DMS53 (cell line): ENCODE measurements at places on chromosomes 3 and 15.

DNA sequence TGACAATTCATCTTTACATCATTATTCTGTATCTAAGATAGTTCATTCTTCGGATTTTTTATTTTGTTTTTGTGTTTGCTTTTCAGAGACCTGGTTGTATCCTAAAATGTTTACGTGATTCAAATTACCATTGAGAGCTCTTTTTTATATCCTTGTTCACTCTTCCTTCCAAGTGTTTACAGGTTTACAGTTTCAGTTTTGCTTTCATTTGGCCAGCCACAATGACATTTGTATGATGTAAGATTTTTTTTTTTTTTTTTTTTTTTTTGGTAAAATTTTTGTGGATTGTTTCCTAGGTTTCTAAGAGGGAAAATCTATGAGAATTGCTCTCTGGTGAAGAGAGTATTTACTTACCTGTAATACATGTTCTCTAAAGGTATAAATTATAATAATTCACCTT lies 55.0 kb downstream of the SETD5 start:
- no peak for DNase-seq

GRCh38 chr3:32313723-32314473 lies 75.4 kb downstream of the CMTM8 start:
- DNase-seq, result peak; percentile 44

DNA sequence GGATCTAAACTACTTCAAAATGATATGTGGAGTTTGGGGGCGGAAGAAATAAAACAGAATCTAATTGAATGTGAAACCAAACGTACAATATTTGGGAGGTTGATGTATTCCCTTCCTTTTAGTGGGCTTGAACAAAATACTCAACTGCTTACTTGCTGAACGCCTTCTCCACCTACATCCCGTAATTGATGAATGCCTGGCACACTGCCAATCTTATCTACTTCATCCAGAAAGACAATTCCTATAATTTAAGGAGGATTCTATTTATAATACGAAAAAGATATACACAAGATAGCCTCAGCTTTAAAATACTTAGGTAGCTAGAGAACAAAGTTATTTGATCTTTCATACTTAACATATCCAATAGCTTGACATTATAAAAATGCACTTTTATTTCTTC lies 23.1 kb upstream of the PDCD7 start:
- no peak for DNase-seq

GRCh38 chr3:172106989-172107388 lies 67.6 kb downstream of the FNDC3B start:
- DNase-seq, result no peak

- no peak for DNase-seq
These were observed 184.6 kb downstream of the CPNE4 start for GRCh38 chr3:131850223-131850622.

GRCh38 chr15:48085591-48085930 lies 35.2 kb upstream of the SLC24A5 start:
- DNase-seq, result no peak

GRCh38 chr15:29832709-29833108 lies 10.4 kb upstream of the TJP1 start:
- no peak for DNase-seq

GRCh38 chr3:47108546-47108945 lies 55.4 kb downstream of the SETD2 start:
- no peak for DNase-seq

DNA sequence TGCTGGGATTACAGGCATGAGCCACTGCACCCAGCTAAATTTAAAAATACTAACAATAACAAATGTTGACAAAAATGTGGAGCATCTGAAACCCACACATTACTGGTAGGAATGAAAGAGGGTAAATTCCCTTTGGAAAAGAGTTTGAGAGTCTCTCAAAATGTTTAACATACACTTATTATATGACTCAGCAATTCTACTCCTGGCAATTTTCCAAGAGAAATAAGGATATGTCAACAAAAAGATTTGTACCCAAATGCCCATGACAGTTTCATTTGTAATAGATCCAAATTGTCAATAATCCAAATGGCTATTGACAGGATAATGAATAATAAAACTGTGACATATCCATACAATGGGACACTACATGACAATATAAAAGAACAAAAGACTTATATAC lies 9.0 kb downstream of the HCLS1 start:
- peak; percentile 83 for DNase-seq

DNA sequence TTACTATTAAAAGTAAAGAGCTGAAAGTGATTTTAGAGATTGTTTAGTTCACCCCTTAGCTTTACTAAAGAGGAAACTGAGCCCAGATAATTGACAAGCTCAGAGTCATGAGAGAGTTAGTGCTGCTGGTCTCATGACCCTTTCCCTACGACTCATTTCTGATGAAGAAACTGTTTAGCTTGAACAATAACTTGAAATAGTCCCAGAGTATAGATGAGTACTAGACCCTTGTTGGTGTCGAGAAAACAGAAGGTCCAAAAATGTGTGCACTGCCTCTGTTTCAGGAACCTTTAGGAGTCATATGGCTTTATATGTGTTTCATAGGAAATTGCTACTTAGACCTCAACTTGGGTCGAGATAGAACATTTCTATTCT lies 58.2 kb downstream of the IL16 start:
- DNase-seq, result no peak

DNA sequence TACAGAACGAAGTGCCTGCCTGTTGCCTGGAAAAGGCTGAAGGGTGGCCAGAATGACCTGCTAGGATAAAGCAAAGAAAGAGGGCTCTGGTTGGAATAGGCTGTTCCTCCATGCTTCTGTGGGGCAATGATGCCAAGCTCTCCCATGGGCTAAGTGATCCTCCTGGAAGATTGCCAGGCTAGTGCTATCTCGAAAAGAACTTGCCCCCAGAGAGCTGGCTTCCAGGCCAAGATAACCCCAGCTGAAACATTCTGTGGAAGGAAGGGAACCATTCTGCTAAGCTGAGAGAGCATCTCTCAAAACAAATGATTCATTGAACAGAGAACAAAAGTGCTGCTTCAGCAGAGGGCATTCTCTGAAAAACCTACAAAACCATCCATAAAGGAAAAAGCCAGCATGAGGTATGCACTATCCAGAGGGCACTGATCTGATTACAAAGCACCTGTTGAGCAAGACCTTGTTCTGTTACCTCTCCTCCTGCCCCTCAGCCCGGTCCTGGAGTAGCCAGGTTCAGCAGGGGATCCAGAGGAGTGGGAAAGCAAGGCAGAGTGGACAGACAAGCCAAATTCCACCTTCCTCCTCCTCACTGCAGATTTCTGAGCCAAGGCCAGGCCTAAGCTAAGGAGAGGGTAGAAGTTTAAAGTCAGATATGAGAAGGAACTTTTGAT lies 31.9 kb upstream of the SPRED1 start:
- DNase-seq, result peak; percentile 9

DNA sequence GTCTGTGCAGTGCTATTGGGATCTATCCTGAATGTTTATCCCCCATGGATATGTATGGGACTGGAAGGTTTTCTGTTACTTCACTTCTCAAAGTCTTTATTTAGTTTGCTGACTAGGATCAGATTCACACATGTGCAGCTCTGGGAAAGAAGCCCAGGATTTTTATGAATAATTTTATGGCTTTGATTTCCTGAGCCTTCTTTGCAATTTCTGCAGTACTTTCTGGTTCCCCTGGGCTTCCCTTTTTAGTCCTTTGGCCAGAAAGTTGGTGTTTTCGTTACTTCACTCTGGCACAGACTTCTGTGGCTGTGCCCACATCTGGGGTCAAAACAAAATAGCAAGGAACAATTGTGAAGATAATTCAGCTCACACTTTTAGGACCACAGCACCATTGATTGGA lies 721.0 kb downstream of the OTOL1 start:
- no peak for DNase-seq

GRCh38 chr3:171838218-171838720 lies 4.9 kb upstream of the TMEM212 start:
- DNase-seq, result no peak

- DNase-seq, result no peak
These were observed 79.7 kb downstream of the FBN1 start for GRCh38 chr15:48565560-48566482.

GRCh38 chr3:71109241-71109976 lies 474.1 kb downstream of the FOXP1 start:
- DNase-seq, result no peak

GRCh38 chr3:139309880-139310279 lies 33.9 kb upstream of the MRPS22 start:
- DNase-seq, result no peak
